ENCODE measurements at places on chromosomes 13 and 19.

DNA sequence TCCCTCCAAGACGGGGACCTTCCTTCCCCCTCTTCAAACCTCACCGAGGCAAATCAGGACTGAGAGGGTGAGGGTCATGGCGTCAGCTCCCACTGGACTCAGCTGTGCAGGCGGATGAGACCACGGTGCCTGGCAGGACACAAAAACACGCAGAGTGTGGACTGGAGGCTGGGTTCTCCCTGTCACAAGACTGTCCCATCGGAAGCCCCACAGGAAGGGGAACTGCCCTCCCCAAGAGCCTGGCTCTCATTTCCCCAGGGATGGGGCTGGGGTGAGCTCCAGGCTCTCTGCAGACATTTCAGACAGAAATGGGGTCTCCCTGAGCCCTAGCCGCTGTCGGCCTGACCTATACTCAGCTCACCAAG is at the start of gene LILRB5:
TSS of gene LILRB5 (minus strand) at position 158 of the 365 bp plus-strand sequence. CDS start at position 78, 80 bp downstream.
- DNase-seq = peak; percentile 15

DNA sequence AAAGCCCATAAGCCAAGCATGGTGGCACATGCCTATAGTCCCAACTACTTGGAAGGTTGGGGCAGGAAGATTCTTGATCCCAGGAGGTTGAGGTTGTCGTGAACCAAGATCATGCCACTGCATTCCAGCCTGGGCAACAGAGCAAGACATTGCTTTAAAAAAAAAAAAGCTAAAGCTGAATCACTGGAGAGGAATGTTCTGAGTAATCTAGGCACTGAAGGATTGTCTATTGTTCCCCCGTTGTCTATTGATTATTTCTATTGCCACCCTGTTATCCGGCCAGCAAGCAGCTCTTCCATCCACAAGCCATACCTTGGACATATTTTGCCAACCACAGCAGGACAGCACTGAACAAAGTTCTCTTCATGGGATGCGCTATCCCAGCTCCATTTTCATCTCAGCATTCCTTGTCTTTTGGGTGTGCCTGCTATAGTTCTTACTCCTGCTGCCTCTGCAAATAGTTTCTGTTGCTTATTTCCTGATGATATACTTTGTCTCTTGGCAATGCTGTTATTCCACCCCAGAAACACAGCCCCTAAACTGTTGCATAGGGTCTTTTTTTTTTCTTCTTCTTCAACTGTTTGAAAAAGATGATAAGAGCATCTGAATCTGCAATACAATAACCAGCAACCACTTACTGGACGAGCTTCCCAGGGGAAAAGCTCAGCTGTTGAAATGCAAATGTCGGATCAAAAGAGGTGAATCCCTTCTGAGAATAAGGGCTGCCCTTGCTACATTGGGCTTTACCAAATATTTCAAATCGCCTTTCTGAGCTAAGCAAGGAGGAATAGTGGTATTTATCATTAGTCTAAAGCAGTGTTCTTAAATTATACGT is 22.2 kb upstream of the SIAH3 start:
- DNase-seq = no peak

- DNase-seq = no peak
Measured at GRCh38 chr13:30982506-30982905, 50.0 kb downstream of the TEX26 start.

DNA sequence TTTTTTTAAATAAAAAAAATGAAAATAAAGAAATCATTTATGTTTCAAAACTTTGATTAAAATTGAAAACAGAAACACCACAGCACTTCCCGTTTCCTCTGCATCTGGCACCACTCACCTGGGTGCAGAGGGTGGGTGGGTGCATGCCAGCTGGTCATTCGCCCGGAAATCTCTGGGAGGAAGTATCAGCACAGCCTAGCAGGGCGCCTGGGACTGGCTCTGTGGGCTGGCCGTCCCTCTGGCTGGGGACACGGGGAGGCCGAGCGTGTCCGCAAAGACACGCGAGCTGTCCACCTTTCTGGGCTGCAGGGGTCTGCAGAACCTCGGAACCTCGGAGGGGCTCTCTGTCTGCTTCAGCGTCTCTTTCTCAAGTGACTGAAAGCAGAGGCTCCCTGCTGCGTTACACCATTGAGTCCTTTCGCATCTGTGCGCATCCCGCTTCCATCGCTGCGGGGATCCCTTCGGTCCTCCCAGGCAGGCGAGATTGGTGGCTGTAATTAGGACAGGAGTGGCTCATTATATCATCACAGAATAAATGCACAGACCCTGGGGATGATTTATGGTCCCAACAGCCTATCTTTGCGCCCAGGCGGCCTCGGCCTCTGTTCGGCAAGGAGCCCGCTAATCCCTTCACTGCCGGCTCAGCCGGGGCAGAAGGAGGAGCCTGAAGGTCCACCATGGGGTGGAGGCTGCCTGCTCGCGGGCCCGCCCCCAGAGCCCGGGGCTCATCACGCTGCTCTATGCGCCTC is 17.2 kb downstream of the CRTC1 start:
- DNase-seq = peak; percentile 75

GRCh38 chr13:30978981-30979956 is 46.8 kb downstream of the TEX26 start:
- DNase-seq = peak; percentile 36
